HepG2 (cell line): ENCODE measurements at places on chromosomes 2 and 18.

GRCh38 chr2:181658444-181658843 lies 1.5 kb upstream of the CERKL start:
- no peak for DNase-seq

- no peak for DNase-seq
These were observed at the start of gene KLF7 for GRCh38 chr2:207165121-207166038. Gene KLF7, minus strand, starts transcription at chr2:207165948. Its CDS starts 380 bp downstream, at chr2:207165568.

GRCh38 chr2:46298522-46299353 lies 1.5 kb downstream of the EPAS1 start:
- DNase-seq = no peak

DNA sequence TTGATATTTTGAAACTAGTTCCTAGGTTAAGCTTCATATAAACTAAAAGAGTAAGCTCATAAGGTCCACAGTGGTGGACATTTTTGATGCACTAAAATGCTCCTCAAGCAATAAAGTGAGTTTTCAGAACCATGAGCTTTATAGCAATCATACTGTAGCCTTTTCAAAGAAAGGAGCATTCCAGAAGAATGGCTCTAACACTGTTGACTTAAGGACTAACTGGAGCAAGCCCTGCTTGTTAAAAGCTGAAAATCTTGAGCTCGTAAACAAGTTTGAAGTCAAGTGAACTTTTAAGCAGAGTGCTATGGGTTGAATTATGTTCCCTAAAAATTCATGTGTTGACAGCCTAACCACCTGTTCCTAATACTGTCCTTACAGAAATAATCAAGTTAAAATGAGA lies 38.0 kb downstream of the KYNU start:
- no peak for DNase-seq

DNA sequence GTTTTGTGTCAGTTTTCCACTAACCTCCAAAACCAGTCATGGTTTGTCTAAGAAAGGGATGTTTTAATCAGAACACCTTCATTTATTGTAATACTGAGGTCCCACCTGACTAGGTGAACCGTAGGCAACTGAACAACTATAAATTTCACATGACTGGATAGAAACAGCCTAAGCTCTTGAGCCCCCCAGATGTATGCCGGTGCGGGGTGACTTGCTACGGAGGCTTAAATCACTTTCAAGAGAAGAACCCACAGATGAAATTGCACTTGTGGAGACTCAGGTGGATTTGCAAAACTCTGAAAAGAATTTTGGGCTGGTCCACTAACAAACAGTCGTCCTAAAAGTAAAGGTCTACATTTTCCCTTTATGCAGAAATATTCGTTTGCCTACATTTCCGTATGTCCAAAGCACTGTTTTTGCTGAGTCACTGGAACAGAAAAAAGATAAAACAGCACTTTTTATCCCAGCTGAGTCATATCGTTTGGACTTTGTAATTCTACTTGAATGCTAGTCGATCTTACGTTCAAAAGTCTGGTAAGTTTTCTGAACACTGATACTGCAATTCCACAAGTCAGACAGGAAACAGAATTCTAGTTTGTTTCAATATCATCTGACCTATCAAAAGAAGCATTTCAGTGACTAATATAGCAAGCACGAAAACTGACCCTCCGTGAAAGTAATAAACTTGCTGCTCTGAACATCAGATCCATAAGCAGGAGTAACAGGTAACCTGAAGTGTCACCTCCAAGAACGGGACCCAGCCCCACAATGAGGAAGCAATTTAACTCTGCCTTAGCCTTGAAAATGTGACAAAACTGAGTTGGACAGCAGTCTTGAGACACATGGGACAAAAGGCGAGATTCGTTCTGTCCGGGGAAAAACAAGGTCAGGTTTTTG lies 18.1 kb downstream of the ZNF516 start:
- peak; percentile 88 for DNase-seq

GRCh38 chr2:23378496-23378895 lies 6.5 kb upstream of the KLHL29 start:
- no peak for DNase-seq

DNA sequence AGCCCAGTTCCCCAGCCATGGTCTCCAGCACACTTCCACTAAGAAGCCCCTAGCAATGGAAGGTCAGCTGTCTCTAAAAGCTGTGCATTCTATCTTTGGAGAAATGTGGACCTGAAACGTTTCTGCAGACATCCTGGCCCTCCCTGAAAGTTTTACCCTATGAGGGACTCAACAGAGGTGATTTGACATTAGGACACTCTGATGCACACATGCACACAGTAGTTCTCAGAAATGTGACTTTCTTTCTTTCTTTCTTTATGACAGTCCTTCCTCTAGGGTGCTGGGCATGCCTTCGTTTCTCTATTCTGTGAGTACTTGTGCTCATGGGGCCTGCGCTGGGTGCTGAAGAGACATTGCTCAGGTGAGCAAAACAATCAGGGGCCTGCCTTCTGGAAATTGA lies 857.3 kb downstream of the RNF144A start:
- no peak for DNase-seq

DNA sequence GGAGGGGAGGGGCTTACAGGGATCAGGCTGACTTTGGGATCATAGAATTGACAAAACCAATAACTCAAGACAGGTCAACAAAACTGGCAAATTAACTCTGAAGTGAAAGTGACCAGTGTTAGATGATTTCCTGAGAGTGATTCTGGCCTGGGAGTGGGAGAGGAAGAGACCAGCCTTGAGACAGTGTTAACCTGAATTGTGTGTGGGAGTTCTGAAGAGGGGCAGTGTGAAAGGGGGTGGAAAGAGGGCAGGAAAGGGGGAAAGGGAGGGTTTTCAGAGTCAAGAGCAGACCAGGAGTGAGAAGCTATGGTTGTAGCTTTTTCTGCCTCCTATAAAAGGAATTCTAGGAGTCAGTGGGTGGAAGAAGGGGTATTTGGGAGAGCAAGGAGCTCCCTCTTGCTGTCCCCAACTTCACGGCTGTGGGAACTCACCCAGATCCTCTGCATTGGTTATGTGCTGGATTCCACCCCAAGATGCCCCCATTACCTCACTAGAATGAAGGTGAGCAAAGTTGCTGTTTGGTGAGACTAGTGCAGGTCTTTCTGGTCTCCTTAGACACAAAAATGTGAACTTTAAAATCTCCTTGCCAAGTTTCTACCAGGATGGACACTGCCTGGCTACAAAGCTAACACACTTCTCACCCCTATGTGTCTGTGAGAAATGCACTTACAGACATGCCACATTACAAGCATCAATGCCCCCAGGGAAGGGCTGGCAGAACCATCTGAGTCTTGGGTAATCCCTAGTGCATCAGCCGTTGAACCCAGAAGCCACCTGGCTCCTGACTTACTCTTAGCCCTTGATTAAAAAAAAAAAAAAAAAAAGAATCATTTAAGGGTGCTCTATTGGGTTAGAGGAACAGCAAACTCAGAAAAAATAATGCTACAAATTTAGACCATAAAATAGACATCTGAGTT lies 61.6 kb downstream of the BMP10 start:
- DNase-seq = no peak

- no peak for DNase-seq
These were observed 70.7 kb downstream of the EMX1 start for GRCh38 chr2:72988041-72988440.

- no peak for DNase-seq
These were observed 21.8 kb upstream of the DNAJC27 start for GRCh38 chr2:24993406-24994145.

DNA sequence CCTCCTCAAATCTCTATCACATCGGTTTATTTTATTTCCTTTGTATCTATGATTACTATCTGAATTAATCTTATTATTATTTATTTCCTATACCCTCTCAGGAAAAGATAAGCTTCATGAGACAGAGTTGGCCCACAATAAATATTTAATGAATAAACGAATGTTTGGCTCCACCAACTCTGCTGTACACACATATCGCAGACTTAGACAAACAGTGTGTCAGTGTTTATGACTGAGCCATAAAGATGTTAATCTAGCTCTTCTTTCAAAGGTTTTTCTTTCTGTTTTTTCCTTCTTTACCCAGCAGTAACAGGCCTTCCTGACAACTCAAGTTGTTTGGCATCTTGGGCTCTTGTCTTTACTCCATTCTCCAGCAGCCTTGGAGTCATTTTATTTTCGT lies 329.5 kb downstream of the CDH2 start:
- DNase-seq = no peak

GRCh38 chr2:236545814-236546480 lies 23.7 kb upstream of the ACKR3 start:
- no peak for DNase-seq

- DNase-seq = no peak
These were observed 26.6 kb downstream of the PLB1 start for GRCh38 chr2:28522481-28522880.

DNA sequence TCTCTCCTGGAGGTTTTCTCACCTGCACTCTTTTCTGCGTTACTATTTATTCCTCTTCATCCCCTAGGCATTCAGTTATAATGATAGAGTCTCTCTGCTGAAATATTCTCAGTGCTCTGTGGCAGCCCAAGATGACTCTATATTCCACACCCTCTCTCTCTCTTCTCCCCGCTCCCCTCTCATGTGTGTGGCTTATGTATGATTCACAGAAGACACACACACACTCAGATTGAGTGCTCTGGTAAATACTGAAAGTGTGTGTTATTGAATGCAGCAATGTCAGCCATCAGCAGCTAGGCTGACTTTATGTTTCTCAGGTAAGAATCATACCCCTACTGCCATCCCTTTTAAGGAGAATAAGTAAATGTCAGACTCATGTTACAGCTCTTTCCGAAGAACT lies 201.2 kb downstream of the SLC4A10 start:
- DNase-seq = no peak

DNA sequence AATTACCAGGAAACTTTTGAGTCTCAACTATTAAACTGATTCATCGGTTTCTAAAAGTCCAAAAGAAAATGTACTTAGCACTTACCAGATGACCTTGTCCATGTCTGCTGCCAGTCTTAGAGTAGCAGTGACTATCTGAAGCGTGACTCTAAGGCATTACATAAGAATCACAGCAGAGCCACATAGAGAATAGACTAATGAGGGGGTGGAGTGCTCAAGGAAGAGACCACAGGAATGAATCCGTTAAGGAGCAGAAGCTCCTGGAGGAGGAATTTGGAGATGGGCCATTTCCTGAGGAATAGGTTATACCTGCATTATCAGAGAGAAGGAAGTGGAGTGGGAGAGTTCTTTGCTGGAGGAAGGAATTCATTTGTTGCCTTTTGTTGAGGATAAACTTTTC lies 116.0 kb downstream of the MAP3K20 start:
- DNase-seq = no peak

DNA sequence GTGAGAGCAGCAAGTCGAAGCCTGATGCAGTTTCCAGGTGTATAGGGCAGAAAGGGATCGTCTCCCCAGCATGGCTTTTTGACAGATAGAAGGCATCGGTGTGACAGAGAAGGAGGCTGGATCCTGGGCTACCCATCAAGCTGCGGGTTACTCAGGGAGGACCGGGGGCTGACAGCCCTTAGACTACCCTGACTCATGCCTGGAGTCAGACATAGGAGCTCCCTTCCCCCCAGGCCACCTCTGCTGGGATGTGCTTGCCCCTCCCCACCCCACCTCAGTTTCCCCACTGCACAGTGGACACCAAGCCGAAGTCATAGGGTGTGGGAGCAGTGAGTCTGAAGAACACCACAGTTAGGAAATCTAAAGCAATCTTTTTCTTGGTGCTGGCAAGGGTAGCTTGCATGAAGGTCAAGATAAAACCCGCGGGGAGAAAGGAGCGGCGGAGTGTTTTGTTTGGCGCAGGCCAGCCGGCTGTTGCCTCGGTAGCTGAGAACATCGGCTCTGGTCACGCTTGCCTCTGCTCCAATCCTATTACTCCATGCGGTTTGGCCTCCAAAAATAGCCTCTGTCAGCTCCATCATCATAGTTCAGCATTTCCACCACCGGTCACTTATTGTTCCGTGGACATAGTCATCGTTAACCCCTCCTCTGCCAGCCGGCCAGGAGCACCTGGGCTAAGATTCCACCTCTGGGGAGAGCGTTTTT lies 169.2 kb upstream of the GLI2 start:
- DNase-seq = no peak

GRCh38 chr2:145740302-145740701 lies 1220.4 kb upstream of the ZEB2 start:
- DNase-seq = no peak

GRCh38 chr2:109530712-109531111 lies 83.1 kb downstream of the SEPTIN10 start:
- no peak for DNase-seq

DNA sequence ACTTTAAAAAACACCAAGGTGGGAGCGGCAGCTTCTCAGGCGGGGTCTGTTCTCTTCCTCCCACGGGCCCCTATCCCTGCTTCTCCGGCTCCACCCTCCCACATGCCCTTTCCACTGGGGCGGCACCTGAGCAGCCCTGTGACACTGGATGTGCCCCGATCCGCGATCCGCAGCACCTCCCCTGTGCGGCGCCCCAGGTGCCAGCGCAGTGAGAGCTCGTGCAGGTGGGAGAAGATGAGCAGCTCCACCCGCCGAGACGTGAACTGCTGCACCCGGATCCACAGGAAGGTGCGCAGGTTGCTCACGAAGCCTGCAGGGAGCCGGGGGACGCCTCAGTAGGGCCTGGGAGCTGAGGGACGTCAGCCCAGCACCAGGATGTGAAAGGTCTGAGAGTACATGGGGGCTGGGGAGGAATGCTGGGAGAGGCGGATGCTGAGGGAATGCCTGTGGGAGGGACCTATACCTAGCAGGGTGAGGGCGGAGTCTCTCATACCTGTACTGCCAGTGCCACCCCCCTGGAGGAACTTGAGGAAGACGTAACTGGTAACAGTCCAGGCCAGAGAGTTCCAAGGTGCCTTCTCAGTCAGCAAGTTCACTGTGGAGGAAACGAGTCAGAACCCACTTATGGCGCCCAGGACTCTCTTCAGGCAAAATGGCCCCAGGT lies 2.8 kb downstream of the ABCB6 start:
- DNase-seq = no peak

DNA sequence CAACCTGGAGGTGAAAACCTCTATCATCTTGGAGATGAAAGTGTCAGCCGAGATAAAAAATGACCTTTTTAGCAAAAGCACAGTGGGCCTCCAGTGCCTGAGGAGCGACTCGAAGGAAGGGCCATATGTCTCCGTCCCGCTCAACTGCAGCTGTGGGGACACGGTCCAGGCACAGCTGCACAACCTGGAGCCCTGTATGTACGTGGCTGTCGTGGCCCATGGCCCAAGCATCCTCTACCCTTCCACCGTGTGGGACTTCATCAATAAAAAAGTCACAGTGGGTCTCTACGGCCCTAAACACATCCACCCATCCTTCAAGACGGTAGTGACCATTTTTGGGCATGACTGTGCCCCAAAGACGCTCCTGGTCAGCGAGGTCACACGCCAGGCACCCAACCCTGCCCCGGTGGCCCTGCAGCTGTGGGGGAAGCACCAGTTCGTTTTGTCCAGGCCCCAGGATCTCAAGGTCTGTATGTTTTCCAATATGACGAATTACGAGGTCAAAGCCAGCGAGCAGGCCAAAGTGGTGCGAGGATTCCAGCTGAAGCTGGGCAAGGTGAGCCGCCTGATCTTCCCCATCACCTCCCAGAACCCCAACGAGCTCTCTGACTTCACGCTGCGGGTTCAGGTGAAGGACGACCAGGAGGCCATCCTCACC lies 90.2 kb downstream of the SH3BP4 start:
- DNase-seq = no peak

DNA sequence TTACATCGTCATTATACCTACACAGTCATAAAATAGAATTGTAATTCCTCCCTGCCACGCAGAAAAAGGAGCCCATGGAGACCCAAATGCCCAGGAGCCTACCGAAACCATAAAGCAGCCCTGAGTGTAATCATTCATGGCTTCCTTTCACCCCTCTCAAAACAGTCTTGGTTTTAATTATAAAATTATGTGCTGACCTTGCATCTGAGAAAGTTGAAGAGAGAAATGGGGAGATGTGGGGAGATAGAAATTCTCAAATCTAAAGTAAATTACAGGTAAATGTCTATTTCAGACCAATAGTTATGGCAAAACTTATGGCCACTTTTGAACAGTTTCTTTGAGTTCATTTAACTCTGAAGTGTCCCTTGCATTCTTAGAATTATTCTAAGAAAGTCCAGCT lies 1068.8 kb downstream of the BCL11A start:
- DNase-seq = no peak
